ENCODE measurements at places on chromosomes 6 and 20.

DNA sequence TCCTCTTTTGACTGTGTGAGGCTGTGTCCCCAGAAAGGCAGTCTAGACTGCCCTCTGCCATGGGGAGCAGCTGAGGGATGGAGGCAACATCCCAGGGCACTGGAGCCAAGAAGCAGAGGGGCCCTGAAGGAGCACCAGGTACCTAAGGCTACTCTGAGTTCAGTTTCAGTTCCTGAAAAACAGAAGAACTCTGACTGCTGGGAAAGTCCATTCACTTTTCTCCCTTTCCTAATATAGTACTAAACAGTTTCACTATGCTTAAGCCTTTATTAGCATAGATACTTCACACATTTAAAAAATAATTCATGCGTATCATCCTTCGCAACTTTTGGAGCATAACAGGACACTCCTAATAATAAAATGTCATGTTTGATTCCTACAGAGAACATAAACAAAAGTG lies 130.0 kb downstream of the FOXC1 start:
- DNase-seq: no peak

DNA sequence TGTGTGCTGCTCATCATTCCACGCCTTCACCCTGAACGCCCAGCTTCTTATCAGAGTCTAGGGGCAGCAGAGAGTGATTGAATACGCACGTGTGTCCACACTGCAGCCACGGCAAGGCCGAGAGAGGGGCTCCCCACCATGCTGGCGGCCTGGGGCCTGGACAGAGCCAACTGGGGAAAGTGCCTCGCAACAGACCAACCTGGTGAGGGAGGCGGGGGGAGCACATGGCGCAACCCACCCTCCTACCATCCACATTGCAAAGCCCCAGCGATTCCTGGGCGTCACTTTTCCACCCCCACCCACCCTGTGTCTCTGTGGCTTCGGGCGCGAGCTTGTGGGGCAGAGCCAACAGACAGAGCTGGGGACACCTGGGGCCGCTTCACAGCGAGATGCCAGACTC lies 66.4 kb upstream of the DUSP22 start:
- DNase-seq: no peak

DNA sequence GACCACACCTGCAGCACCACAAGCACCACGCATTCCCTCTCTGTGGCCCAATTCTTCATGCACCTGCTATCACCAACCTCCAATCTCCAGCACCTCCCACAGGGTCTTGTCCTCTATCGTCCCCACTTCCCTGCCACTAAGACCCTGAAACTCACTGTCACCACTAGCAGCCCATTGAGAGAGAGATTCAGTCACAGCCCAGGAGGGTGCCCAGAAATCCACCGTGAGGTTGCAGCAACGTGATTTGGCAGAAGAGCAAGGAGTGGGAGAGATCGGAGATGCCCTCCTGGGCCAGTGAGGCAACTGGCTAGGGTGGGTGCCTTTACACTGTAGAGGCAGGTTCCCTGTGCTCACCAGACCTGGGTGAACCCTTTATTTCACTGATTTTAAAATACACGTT lies 90.1 kb downstream of the ANKRD60 start:
- DNase-seq: no peak

DNA sequence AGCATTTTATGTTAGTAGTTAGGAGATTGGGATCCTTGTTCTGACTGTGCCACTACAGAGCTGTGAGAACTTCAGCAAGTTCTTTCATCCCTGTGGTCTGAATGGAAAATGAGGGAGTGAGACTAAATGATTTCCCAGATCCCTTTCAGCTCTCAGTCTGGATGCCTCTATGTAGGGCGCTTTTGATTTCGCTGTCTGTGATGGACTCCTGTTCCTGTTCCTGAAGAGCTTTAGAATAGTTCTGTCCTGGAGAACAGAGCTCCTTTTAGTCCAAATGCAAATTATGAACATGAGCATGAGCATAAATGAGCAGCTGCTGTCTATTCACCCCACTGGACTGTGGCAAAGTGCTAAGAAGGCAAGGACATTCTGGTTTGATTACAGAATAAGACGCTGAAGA lies 61.4 kb upstream of the NT5E start:
- no peak for DNase-seq

- DNase-seq: no peak
These were observed 23.0 kb downstream of the BCKDHB start for GRCh38 chr6:80129485-80129884.

DNA sequence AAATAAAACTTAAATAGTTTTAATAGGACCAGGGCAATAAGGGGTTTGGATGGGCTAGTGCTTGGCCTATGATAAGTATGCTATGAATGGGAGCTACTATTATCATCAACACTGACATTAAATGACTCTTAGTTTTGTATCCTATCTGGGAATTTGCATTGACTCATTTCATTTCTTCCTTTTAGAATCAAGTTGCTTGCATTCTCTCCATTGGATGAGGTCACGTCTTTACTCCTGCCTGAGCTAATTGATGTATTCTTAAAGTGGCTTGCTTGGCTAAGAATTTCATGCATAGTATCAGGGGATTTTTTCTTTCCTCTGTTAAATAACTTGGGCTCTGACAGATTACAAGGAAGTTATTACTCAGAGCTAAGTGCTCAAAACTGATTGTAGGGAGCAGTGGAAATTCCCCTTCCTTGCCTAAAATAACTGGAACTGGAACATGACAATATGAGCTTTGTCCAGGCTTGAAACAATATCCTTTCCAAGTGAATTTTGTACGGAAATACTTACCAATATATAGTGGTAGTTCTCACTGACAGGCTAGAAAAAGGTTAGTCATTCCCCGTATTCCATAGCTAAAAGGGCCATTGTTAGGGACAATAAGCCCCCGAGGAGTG lies 169.9 kb downstream of the BCAS1 start:
- no peak for DNase-seq

DNA sequence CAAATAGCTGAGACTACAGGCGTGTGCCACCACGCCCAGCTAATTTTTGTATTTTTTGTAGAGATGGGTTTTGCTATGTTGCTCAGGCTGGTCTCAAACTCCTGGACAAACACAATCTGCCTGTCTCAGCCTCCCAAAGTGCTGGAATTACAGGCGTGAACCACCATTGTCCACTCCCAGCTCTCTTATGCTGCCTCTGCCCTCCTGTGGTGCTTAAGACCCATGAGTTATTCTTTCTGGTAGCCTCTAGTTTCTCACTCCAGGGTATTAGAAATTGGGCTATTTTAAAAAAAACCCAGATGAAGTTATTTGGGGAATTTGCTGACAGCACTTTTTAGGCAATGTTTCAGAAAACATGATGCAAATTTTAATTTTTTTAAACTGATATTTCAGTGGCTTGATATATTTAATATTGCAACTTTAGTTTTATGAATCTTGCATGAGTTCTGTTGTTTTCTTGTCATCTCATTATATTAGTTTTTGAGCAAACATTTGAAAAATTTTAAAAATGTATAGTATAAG lies 114.0 kb upstream of the FOXO3 start:
- no peak for DNase-seq

- peak; percentile 32 for DNase-seq
These were observed 792 bp downstream of the SNAP25 start for GRCh38 chr20:10219452-10219791.

- DNase-seq: no peak
These were observed 5.4 kb downstream of the CTNNBL1 start for GRCh38 chr20:37699202-37699601.

- DNase-seq: no peak
These were observed 524 bp downstream of the C20orf203 start for GRCh38 chr20:32672982-32673851.

GRCh38 chr20:54598352-54598751 lies 123.0 kb downstream of the DOK5 start:
- DNase-seq: no peak

GRCh38 chr6:105646391-105646867 lies 243.5 kb upstream of the PREP start:
- no peak for DNase-seq

- no peak for DNase-seq
These were observed 149.1 kb downstream of the ZDHHC14 start for GRCh38 chr6:157530126-157530525.

DNA sequence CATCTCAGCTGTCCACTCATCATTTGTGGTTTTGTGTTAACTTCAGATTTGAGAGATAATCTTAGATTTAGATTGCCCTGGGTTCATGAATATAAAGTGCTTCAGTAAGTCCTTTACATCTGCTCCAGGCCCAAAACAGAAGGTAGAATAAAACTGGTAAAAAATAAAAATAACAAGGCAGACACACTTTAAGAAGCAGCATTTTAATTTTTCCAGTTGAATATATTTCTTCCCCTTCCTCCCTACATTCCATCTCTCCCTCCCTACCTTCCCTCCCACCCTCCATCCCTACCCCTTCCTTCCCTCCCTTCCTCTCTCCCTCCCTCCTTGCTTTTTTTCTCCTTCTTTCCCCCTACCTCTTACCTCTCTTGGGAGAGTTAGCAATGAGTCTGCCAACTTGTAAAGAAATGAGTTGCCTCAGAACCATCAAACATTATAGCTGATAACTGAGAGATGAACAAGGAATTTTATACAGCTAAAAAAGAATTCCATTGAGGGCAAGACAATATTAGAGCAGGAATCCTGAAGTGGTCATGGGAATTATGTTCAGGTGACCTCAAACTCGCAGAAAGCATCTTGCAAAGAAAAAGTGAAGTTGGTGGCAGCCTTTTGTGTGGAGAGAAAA lies 145.0 kb upstream of the SOX4 start:
- DNase-seq: no peak

DNA sequence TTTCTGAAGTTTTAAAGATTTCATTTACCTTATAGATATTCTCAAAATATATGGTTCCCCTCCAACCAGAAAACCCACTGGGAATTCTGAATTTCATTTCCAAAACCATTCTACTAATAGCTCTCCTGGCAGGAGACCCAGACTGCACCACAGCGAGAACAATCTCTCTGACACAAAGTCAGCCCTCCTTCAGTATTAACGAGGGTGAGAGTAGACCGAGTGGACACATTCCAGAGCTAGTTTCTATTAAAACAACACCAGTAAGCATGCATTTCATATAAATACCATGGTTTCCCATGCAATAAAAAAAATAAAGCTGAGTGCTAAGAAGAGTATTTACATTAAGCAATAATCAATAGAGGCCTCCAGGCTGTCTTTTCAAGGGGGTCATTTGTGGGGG lies 899.6 kb upstream of the SLC35B3 start:
- no peak for DNase-seq

GRCh38 chr20:2750491-2751251 lies 49.8 kb downstream of the CPXM1 start:
- no peak for DNase-seq

GRCh38 chr20:48815537-48815936 lies 12.3 kb downstream of the PREX1 start:
- DNase-seq: no peak

- DNase-seq: peak; percentile 24
These were observed 542.3 kb downstream of the QKI start for GRCh38 chr6:163956571-163957407.

DNA sequence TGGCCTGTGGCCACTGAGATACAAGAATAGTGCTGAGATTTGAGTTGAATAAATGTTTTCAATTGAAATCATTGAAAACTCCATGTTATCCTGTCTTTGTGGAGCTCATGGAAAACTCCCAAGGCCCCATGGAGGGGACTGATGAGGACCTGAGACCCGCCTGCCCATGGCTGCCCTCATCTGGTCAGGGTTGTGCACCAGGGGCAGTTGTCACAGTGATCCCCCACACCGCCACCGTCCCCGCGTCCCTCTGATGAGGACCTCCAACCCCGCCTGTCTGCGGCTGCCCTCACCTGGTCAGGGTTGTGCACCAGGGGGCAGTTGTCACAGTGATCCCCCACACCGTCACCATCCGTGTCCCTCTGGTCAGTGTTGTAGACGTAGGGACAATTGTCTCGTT lies 27.8 kb downstream of the THBS2 start:
- DNase-seq: no peak

GRCh38 chr6:107511511-107511993 lies 21.6 kb downstream of the SOBP start:
- no peak for DNase-seq

DNA sequence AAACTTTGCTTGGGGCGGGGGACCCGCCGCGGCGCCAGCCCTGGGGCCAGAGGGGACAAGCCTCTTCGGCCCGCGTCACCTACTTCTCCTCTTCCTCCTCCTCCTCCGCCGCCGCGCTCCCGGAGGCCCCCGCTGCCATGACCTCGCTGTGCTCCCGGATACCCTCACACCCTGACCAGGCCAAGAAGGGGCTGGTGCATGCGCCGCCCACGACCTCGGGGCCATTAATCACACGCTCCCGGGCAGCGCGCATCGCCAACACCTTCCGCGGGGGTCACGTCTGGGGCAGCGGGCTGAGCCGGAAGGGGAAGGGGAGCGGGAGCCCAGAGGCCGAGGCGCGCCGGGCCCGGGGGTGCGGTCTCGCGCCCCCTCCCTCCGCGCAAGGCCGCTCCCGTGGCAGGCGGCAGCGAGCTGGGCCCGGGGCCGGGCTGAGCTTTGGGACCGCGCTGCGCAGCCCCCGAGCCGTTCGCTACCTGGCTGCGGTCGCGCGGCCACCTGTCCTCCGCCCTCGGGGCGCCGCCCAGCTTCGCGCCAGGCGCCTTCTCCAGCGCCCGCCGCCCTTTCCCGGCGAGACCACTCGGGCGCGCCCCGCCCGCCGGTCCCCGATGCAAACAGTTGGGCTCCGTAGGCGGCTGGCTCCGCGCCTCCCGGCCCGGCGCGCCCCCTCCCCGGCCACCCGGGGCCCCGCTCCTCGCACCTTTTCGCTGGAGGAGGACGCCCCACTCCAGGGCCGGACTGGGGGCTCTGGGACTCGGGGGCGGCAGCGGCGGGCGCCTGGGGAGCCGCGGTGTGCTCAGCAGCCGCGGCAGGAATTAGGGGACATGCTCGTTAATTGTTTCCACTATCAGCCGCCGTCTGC lies 575 bp upstream of the CNR1 start:
- DNase-seq: no peak

DNA sequence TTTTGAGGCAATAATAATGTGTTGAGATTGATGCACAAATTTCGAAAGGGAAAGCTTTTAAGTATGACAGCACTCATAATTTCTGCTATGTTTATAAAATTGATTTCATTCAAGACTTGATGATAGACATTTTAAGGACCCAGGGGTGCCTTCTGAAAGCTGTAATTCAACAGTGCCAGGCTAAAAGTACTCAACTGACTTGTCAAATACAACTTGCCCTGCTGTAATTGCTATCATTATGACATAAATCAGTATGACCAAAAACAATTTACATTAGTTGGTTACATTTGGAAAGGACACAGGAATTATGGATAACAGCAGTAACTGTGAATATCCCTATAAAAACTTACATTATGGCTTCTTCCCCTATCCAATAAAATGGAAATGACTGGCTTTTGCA lies 178.9 kb downstream of the MMUT start:
- no peak for DNase-seq

GRCh38 chr6:30329331-30329730 lies 2.6 kb downstream of the TRIM39 start:
- DNase-seq: no peak

DNA sequence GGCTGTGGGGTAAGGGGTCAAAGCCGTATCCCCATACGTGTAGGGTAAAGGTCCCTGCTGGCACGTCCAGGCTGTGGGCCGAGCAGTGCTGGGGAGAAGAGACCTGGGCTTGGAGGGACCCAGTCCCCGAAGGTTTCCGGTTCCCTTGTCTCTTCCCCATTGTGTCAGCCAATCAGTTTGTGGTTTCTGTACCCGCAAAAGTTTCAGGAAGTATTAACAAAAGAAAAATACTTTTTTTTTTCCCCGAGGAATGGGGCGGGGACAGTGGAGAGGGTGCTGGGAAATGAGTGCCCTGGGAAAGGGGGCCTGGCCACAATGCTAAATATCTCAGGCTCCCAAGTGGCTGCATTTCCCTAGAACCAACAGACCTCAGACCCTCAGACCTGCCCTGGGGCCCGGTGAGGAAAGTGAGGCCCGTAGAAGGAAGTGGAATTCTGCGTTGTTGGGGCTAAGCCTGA lies 15.2 kb upstream of the AMD1 start:
- no peak for DNase-seq

GRCh38 chr6:144417681-144418080 lies 132.5 kb downstream of the UTRN start:
- DNase-seq: no peak

Data from brain pericyte (primary cell).